ENCODE measurements at places on chromosomes 4 and X.

GRCh38 chrX:11273544-11273943, 19.7 kb upstream of the AMELX start:
- DNase-seq: no peak

DNA sequence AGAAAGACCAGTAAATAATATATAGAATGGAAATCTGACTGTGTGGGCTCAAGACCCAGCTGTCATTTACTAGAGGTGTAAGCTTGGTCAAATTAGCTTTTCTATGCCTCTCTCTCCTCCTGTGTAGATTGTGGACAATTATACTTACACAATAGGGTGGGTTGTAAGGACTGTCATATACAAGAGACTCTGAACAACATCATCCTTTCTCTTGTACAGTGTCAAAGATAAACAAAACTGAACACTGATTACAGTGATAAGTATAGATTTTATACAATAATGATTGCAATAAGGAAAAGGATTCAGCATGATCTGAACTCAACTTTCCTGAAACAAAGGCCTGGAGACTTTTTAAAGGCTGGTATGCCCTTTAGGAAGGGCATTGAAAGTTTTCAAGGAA, 429.2 kb upstream of the HS3ST1 start:
- DNase-seq: no peak

- DNase-seq: no peak
Measured at GRCh38 chr4:3483471-3483921, 20.4 kb downstream of the DOK7 start.

DNA sequence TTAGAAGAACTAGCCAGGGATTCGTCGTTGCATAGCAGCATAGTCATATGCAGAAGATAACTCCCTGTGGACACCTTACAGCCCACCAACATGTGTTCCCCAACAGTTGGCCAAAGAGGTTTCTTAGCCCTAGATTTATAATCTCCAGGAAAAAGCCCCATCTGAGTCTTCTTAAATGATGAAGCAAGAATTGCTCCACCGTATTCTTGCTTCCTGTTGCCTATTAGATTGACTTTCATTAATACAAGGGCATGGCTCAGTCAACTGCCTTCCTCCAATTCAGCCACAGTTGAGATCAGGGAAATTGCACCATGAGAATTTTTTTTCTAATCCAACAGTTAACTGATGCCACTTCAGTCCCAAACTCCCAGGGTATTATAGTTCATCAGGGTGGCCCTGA, 5.2 kb upstream of the AFF2 start:
- no peak for DNase-seq

DNA sequence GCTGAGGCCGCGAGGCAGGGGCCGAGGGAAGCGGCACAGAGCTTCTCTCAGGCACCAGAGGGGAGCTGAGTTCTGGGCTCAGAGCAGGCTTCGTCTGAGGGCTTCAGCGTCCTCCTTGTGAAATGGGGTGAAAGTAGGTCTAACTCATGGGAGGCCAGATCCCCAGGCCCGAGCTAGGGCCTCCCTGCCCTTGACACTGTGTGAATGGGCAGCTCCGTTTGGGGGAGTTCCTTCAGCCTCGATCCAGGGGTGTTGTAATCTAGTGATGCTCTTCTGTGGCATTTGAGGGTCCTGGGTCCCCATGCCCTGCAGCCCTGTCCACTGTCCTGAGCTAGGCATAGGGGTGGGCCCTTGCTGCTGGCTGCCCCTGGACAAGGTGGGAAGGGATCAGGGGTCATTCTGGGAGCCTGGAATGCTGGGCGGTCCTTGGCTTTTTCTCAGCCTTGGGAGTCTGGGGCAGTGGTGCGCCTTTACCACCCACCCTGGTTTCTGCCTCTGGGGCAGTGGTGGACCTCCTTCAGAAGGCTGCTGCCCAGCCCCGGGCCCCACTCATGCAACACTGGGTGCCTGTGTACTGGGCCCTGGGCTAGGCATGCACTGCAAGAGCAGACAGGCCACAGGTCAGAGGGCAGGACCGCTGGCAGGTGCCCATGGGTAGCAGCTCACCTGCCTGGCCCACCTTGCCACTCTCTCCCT, 4.1 kb downstream of the SH3BP2 start:
- no peak for DNase-seq

DNA sequence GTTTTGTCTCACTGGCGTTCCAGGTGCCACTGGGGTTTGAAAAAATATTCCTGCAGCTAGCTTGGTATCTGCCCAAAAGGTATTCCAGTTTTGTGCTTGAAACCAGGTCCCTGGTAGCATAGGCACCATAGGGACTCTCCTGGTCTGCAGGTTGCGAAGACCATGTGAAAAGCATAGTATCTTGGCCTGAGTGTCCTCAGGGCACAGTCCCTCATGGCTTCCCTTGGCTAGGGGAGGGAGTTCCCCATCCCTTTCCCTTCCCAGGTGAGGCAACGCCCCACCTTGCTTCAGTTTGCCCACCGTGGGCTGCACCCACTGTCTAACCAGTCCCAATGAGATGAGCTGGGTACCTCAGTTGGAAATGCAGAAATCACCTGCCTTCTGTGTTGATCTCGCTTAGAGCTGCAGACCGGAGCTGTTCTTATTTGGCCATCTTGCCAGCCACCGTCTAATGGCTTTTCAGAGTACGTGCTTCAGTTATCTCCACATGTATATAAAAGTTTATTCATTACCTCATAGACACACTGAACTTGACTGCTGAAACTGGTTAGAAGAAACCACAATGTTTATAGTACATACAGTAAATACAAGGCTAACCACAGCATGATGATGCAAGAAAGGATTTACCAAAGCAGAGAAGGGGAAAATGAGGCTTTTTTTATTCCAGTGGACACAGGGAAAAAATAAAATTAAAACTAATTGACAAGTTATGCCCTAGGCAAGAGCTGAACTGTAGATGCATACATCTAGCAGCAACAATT, 10.6 kb downstream of the PBDC1 start:
- DNase-seq: no peak

GRCh38 chr4:14387647-14388046, 614.6 kb upstream of the CPEB2 start:
- DNase-seq: no peak

- DNase-seq: no peak
Measured at GRCh38 chr4:147620315-147620714, 3.1 kb downstream of the TMEM184C start.

Data from GM12864 (cell line).